ENCODE measurements at places on chromosomes 6 and 20. TPM values are rescaled to one million over a fixed set of nuclear protein-coding genes. Genes with fewer than 3 reads are reported as not detected.

Gene ARFRP1
- 46.5 TPM for total RNA-seq

Gene BTN1A1
- not detected for total RNA-seq

DNA sequence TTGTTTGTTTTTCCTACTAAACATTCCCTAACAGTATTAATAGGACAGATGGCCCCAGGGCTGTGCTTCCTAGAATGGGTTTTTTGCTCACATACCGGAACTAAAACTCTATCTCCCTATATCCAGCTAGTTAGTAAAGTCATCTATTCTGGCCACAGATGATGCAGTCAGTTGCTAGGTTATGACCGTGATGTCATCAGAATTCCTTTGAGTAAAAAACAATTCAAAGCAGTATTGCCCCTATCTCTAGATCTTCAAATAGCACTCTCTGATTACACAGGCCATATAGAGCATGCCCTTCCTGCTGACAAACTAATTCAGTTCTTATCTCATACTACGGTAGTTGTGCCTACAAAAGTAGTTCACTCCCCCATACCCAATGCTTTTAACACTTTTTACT lies 17.9 kb upstream of the ZNF451 start:
- H3K36me3 ChIP-seq = no peaks in the 10 kb centered on the region
- no peak for DNase-seq
- H3K4me1 ChIP-seq = no peaks in the 10 kb centered on the region
- no peak overlapping the region for H3K4me3 ChIP-seq
- H3K27ac ChIP-seq = no peak overlapping the region

- no peak for DNase-seq
- H3K4me3 ChIP-seq = no peak overlapping the region
- peaks cover 34% of the 10 kb centered on the region for H3K4me1 ChIP-seq
- no peaks in the 10 kb centered on the region for H3K27me3 ChIP-seq
- no peak overlapping the region for H3K27ac ChIP-seq
Observed at GRCh38 chr20:20454850-20455627, 87.1 kb downstream of the INSM1 start.

GRCh38 chr20:19903168-19903811 lies 113.9 kb upstream of the NAA20 start:
- H3K27ac ChIP-seq = no peak overlapping the region
- H3K27me3 ChIP-seq = no peaks in the 10 kb centered on the region
- peaks cover 34% of the 10 kb centered on the region for H3K4me1 ChIP-seq
- peaks cover 14% of the 10 kb centered on the region for H3K36me3 ChIP-seq

DNA sequence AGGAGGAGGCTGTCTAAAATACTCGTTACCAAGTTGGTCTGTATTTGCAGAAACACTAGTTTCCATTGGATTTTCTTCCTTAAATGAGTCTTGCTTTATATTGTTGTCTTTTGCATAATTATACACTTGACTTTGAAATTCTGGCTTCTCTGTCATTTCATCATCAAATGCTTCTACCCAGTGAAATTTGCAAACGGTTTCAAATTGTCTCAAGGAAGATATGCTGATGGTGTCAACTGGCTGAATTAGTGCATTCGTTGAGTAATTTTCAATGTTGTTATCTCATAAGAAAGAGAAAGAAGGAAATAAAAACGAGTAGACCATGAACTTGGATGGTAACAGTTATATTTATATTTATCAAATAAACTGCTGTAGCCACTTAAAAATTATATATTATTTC lies 10.8 kb downstream of the CAGE1 start:
- H3K4me1 ChIP-seq = no peaks in the 10 kb centered on the region
- H3K27me3 ChIP-seq = no peaks in the 10 kb centered on the region
- no peak overlapping the region for H3K4me3 ChIP-seq
- no peaks in the 10 kb centered on the region for H3K36me3 ChIP-seq
- no peak for DNase-seq

DNA sequence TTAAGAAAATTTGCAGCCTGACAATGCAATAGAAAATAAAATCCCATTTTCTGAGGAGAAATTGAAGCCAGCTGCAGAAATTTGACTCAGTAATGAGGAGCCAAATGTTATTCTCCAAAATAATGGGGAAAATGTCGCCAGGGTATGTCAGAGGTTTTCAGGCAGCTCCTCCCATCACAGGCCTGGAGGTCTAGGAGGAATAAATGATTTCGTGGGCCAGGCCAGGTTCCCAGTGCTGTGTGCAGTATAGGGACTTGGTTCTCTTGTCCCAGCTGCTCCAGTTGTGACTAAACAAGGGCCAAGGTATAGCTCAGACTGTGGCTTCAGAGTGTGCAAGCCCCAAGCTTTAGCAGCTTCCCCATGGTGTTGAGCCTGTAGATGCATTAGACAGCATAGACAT lies 1240.8 kb upstream of the ADGRB3 start:
- no peak overlapping the region for H3K27ac ChIP-seq
- no peak for DNase-seq
- H3K36me3 ChIP-seq = no peaks in the 10 kb centered on the region

DNA sequence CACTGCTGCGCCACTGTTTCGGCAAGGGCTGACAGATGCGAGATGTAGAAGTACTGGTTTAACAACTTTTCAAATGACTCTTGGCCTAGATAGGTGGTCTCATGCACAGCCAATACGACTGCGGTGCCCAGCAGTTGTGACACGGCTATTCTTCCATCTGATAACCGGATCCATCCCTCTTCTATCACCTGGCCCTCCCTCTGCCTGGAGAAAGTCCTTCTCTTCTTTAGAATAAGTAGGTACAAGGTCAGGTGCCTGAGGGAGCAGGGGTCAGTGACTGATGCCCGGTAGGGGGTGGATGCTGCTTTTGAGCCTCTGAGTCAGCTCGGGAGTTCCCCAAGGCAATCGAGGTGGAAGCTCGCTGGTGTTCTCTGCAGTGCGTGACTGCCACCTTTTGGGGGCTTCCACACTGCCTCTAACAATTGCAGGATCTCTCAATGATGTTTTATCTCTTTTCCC lies 166.8 kb upstream of the GRIK2 start:
- H3K4me3 ChIP-seq = no peak overlapping the region
- no peaks in the 10 kb centered on the region for H3K27me3 ChIP-seq
- no peaks in the 10 kb centered on the region for H3K36me3 ChIP-seq
- H3K27ac ChIP-seq = no peak overlapping the region
- DNase-seq = no peak

DNA sequence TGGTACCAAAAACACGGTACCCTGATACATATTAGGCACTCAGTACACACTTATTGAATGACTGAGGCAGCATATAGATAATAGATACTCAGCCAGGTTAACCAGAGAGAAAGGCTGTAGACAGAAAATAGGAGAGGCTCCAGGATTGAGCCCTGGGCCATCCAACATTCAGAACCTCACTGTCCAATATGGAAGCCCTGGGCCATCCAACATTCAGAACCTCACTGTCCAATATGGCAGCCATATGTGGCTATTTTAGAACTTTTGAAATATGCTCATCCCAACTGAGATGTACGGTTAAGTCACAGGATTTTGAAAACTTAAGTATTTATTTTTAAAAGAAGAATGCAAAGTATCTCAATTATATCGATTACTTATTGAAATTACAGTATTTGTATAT lies 142.5 kb upstream of the ID4 start:
- H3K27ac ChIP-seq = no peak overlapping the region
- peaks cover 17% of the 10 kb centered on the region for H3K4me1 ChIP-seq

DNA sequence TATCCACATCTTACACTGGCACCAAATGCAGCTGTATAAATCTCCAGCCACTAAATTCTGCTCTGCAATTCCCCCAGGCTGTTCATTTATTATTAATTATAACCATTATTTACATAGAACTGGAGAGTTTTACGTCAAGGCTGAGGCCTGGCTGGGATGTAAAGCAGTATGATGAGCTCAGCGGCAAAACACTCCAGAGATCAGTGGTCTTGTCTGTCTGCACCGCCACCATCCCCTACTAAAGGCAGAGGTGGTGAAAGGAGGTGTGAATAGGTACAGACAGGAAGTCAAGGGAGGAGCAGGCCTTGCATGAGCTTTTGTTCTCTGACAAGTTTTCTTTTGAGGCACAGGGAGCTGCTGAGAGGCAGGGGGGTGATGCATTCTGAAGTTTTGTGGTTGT lies 159.9 kb upstream of the PCSK2 start:
- no peak overlapping the region for H3K4me3 ChIP-seq
- H3K4me1 ChIP-seq = no peaks in the 10 kb centered on the region
- no peak for DNase-seq
- H3K27me3 ChIP-seq = no peaks in the 10 kb centered on the region

GRCh38 chr6:70281923-70282311 lies 21.0 kb downstream of the COL9A1 start:
- H3K27me3 ChIP-seq = no peaks in the 10 kb centered on the region
- peak overlapping the region; percentile 27 for H3K4me3 ChIP-seq
- H3K36me3 ChIP-seq = no peaks in the 10 kb centered on the region
- H3K4me1 ChIP-seq = peaks cover 13% of the 10 kb centered on the region
- no peak for DNase-seq

Measured in esophagus muscularis mucosa (tissue), 4 donors.